Ammon's horn (tissue), 1 donor: ENCODE measurements at places on chromosomes 12 and 14.

GRCh38 chr12:123243671-123244262, 10.5 kb downstream of the MTRFR start:
- no peak for DNase-seq

DNA sequence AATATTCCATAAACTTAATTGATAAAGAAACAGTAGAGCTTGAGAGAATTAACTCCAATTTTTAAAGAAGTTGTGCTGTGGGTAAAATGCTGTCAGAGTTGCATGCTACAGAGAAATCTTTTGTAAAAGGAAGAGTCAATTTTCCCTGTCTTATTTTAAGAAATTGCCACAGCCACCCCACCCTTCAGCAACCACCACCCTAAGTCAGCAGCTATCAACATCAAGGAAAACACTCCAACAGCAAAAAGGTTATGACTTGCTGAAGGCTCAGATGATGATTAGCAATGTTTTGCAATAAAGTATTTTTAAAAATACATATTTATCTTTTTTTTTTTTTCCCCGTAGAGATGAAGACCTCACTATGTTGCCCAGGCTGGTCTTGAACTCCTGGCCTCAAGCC, 6.5 kb upstream of the DRAM1 start:
- DNase-seq, result no peak

DNA sequence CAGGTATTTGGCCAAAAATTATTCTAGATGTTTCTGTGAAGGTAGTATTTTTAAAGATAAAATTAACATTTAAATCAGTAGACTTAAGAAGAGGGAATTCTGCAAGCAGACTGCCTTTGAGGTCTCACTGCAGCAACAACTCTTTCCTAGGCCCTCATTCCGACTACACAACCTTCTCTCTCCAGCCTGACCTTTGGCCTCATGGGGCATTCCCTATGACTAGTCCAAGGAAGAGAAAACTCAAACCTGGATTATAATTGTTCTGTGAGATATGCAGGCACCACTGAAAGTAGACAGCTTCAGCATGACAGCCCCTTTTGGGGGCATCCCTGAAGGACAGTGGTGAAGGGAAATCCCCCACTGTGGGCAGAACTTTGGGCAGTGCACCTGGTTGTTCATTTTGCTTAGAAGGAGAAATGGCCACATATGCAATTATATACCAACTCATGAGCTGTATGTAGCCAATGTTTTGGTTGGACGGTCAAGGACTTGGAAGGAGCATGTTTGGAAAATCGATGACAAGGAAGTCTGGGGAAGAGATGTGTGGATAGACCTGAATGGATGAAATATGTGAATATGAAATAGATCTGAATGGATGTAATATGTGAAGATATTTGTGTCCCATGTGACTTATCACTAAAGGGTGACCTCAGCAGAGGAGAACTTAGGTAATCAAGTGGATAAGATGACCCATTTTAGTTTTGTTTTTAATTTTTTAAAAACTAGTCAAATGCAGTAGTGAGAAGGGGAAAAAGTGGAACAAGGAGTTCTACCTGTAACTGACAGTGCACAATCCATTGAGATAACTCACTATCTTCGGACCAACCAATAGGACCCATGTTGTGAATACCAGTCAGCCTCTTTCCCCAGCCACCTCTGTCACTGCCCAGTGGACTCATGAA, 233.3 kb upstream of the FOXN3 start:
- no peak for DNase-seq

DNA sequence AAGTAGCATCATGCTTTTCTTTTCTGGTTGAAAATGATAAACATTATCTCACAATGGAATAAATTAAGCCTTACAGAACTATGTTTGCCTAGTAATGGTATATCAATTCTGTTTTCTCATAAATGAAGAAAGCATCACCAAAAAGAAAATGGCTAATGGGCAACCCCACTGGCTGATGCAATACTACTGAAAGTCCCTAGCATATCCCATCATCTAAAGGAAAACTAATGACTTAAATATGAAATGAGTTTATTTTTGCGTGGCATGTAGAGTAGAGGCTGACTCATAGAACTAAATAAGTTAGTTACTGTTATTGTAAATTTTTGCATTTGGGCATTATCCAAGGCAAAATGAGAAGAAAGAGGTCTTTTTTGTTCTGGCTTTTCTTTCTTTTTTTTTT, 1156.3 kb upstream of the SEL1L start:
- DNase-seq, result no peak

GRCh38 chr12:77382096-77382742, 316.9 kb upstream of the E2F7 start:
- DNase-seq, result no peak
